NCI-H2081 treated with DMSO at 0.1 percent for 48 hours (cell line): ENCODE measurements at places on chromosomes 16 and 17.

DNA sequence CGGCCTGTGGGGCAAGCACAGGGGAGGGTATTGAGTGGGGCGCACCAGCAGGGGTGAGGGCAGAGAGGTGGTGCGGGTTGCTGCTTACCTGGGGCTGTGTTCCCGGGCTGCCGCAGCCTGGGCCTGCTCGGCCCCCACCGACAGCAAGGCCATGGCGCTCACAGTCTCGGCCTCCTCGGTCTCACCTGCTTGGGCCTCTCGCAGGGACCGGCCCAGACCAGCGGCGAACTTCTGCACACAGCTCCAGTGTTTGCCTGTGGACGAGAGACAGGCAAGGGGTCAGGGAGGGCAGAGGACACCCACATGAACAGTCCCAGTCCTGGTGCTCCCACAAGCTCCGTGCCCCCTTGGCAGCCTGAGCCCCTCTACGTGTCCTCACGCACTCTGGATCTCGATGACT lies 7.9 kb downstream of the G6PC3 start:
- DNase-seq: no peak

DNA sequence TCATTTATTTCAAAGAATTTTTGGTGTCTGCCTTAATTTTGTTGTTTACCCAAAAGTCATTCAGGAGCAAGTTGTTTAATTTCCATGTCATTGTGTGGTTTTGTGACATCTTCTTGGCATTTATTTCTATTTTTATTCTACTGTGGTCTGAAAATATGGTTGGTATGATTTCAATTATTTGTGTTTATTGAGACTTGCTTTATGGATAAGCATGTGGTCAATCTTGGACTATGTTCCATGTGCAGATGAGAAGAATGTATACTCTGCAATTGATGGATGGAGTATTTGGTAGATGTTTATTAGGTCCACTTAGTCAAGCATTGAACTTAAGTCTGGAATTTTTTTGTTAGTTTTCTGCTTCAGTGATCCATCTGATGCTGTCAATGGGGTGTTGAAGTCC lies 383.0 kb downstream of the PMP22 start:
- DNase-seq: no peak

DNA sequence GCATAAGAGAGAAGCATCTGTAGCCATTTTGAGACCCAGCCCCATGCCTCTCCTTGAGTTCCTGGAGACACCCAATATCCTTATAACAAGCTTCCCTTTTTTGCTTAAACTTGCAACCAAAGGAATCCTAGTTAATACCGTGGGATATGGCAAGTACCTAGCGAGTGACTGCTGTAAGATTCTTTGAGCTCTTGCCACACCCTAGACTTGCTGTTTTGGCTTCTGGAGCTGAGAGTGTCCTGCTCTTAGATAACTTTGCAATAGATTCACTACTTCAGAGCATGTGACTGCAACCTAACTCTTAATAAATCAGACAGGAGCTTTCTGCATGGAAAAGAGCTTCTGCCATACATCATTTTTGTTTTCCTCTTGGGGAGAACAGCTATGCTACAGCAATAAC lies 58.3 kb downstream of the AKAP1 start:
- no peak for DNase-seq

DNA sequence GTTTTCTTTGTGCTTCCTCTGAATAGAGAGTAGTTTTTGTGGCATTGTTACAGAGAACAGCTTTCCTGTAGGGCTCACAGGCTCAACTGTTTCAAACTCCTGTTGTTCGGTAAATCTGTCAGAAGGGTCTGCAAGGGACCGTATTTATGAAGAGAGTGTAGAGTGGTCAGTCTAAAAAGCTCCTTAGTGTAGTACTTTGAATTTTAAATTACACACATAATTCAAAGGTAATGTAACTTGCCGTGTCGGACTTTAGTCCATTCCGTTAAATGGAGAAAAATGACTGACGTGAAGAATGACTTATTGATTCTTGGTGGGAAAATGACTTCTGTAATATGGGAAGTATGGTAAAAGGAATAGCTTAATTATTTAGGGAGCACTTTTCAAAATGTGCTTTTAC lies 190.9 kb downstream of the WWOX start:
- DNase-seq: no peak

DNA sequence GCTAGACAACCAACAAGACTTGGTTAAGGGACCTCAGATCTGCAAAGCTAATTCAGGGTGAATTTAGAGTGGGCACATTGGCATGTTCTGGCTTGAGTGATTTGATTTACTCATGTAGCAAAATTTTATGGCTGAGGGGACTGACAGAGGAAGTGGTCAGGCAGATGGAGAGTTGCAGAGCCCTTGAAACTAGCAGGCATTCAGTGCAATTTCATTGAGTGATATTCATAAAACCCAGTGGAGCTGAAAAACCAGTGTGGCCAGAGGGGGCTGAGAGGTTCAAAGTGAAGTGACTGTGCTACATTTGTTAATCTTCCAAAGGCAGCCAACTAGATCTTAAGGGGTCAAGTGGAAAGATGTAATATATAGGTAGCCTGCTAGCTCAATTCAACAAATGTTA lies 2.2 kb upstream of the TMEM94 start:
- DNase-seq: no peak

DNA sequence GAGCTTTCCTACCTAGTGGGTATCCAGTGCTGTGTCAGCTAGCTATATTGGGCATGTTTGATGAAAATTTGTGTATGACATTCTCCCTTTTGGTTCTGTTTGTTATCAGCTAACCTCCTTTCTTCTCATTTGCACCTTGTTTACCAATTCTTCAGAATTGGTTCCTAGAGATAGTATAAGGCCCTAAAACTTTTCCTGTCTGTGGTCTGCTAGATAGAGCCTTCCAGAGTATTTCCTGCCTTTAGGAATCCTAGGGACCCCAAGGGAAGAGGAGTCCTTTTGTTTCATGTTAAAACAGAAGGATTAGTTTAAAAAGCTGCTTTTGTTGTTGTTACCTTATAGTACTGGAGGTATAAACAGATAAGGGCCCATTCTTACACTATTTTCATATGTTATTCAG lies 11.5 kb downstream of the MAP3K3 start:
- no peak for DNase-seq

DNA sequence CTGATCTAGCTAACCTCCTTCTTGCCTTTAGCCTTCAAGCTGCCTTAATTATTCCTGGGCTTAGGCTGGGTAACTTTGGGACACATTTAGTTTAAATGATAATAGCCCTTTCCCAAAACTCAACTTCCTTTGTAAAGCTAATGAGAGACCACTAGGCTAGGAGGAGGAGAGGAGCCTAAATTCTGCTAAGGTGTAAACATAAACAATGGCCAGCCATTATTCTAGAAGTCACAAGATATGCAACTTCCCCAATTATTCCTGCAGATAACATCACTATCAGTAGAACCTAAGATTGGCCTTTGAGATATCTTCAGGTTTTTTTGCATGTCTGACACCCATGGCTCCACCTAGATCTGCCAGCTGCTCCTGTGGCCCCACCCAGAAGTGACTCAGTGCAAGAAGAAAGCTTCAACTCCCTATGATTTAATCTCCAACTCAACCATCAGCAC lies 131.2 kb upstream of the FAM20A start:
- no peak for DNase-seq

- DNase-seq: no peak
These were observed 929.6 kb upstream of the CDH8 start for GRCh38 chr16:62965831-62966230.

DNA sequence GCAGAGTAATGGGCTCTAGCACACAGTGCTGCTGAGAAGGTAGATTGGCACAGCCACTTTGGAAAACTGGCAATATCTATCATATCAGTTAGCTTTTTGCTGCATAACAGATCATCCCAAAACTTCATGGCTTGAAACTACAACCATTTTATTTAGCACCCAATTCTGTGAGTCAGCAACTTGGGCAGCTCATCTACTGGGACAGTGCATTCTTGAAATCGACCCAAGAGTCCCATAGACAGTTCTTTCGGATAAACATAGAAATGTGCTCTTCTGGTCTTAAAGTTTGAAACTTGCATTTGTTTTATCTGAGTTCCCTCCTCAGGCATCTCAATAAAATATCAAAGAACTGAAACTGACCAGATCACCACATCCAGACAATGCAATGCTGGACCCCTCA lies 76.7 kb downstream of the CEP112 start:
- DNase-seq: no peak

GRCh38 chr16:84410361-84411138 lies 42.2 kb downstream of the ATP2C2 start:
- no peak for DNase-seq

DNA sequence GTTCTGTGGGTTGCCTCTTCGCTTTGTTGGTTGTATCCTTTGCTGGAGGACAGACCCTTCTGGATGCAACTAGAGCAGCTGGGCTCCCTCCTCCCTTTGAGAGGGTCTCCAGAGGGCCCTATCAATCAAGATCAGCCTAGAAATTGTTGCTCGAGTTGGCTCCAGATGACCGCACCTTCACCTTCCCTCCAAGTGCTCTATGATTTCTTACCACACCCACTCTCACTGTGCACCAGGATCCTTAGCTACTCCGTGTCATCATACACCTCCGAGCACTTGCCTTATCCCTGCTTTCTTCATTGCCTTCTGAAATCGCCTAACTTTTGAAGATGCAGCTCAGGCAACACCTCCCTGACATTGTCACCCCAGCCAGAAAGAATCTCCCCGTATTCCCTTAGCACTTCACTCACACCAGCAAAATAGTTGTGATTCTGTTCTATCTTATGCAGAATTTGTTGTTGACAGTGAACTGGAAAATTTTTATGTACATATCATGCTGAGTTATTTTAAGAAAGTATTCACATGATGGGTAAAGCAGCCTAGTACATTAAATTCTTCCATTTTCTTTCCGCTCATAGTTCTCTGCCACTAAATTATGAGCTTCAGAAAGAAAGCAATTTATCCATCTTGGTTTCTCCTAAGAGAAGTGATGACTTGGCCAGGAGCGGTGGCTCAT lies 52.9 kb downstream of the ABAT start:
- DNase-seq: no peak

- no peak for DNase-seq
These were observed 33.0 kb downstream of the C16orf54 start for GRCh38 chr16:29712809-29713208.

GRCh38 chr17:55421179-55421934 lies at the start of gene MMD:
Gene MMD (minus strand): TSS chr17:55421835. CDS start chr17:55421695, 140 bp downstream.
- DNase-seq: no peak

DNA sequence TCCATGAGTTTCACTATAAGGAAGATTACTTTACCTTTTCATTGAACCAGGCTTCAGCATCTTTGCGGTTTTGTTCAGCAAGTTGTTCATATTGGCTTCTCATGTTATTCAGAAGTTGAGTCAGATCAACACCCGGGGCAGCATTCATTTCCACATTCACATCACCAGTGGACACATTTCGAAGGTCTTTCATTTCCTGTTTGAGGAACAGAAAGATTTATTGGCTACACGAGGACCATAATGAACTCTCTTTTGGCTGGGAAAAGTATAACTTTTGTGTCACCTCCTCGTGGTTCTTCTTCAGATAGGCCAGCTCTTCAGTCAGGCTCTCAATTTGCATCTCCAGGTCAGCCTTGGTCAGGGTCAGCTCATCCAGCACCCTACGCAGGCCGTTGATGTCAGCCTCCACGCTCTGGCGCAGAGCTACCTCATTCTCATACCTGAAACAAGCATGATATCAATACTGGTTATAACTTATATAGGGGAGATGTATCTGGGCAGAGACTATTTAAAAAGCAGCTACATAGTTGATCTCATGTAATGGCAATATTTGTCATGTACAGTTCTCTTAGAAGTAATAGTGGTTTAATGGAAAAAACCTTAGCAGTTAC lies 2.1 kb downstream of the KRT10 start:
- no peak for DNase-seq

DNA sequence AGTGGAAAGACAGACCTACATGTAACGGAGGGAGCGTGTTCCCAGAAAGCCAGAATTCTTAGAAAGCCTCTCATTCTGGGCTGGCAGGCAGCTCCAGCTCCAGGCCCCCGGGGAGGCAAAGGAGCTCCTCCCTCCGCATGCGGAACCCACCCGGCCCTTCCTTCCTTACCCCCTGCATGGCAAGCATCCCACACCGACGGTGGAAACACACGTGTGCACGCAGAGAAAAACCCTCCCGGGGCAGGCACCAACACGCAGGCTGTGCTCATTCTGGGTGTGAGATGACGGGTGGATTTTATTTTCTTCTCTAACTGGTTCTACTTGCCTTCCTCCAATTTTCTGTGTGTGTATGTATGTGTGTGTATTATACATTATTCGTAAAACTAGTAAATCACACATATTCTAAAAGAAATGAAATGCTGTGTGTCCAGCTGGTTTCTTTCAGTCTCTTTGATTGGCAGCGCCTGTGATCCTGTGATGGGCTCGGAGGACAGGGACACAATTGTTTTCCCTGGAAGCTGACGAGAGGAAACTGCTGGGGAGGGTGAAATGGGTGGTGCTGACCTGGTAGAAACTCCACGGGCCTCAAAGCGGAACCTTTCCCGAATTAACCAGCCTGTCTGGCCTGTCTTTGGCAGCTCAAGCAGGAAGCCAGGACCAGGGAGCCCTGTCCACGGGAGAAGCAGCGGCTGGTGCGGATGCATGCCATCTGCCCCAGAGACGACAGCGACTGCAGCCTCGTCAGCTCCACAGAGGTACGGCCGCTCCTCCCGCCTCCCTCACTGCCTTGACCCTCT lies 22.2 kb downstream of the CARD14 start:
- no peak for DNase-seq

- DNase-seq: no peak
These were observed 25.5 kb downstream of the C17orf58 start for GRCh38 chr17:67970783-67971182.

DNA sequence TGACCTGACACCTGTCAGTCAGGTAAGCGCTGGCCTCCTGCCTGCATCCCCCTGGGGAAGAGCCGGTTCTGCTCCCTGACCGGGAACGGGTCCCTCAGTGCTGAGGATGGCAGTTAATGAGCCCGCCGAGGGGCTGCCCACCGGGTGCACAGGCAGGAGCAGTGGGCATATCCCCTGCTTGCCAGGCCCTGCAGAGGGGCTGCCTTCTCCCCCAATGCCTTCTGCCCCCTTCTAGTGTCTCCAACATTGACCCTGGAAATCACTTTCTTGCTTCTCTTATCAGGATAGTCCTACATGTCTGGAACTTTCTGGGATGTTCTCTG lies 388.5 kb downstream of the SEC14L1 start:
- DNase-seq: no peak

DNA sequence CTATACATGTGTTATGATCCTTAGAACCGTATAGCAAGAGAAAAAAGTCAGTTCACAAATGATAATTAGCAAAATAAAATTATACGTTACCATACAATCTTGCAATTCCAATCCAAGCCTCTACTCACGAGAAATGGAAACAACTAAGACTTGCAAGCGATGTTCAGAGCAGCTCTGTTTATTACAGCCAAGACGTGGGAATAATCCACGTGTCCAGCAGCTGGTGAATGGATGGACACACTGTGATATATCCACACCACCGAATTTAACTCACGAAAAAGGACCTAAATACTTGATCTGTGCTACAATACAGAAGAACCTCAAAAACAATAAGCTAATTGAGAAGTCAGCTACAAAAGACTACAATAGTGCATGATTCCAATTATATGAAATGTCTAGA lies 88.1 kb downstream of the ADCY9 start:
- DNase-seq: no peak

DNA sequence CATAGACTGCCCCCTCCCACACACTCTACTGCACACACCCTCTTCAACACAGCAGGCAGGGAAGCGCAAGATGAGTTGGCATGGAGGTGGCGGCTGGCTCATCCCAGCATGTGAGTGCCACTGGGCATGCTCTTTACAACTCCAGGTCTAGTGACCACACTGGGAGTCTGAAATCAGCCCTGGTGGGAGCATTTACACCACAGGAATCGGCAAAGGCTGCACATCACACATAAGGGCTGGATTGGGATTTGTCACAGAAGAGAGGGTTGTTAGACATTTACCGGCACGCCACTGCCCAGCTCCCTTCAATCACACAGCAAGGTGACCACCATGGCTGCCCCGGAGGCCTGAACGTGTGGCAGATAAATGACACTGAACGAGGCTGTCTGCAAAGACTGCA lies 49.4 kb downstream of the ENGASE start:
- DNase-seq: no peak
